T1000 (cell line): ENCODE measurements at places on chromosomes 12 and 14.

DNA sequence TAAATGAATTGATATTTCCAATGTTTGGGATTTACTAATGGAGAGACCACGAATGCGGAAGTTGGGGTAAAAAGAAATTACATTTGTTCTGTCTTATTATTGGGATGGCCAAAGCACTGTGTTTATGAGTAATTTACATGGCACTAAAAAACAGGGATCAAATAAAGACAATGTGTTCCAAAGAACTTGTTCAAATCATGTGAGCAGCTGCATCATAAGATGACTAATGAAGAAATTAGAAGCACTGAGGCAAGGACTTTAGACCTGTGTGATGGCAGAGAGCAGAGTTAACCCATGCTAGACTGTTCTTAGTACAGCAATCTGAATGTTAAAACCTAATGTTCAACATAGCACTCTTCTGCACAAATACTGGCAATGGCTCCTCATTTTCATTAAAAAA lies 34.3 kb upstream of the DCN start:
- DNase-seq: no peak

DNA sequence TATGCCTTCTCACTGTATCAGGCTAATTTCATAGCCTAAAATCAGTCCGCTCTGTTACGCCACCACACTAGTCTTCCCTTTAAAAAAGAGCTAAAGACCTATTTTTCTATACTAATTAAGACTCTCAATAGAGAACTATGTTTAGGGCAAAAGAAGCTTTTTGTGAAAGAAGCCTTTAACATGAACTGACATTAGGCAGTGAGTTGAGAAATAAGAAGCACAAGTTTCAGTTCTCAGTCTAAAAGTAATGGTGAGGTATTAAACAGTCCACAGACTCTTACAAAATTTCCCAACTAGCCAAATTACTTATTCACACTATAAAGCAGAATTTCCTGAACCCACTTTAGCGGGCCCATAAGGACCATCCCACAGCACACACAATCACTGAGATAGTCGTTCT lies 93.7 kb downstream of the SOX5 start:
- DNase-seq: no peak

DNA sequence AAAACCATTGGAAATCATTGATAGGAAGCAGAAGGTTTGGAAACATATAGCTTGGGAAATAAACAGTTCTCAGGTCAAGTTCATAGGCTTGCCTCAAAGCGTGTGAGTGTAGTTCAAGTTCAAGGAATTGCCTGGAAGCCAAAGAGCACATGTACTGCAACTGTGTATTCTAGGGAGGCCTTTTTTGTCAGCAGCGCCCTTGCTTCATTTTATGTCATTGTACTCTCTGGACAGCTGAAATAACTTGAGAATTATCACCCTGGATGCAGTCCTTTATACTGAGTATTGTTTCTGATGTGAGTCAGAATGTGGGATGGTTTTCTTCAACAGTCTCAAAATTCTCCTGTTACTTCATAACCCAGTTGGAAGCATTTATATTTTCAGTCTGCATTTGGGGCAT lies 16.0 kb upstream of the EVL start:
- DNase-seq: no peak

DNA sequence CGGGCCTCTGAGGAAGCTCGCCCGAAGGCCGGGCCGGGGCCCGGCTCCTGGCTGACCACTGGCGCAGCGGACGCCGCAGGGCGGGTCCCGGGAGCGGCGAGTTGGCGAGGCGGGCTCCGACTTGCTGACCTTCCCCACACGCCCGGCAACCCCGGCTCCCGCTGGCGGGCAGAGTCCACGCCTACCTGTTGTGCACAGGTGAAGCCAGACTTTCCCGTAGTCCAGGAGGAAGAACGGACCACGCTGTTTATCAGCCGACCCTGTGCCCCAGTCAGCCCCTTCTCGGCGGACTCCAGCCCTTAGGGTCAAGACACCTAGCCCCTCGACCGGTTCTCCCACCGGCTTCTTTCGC lies 407 bp downstream of the HEATR5A start:
- no peak for DNase-seq

DNA sequence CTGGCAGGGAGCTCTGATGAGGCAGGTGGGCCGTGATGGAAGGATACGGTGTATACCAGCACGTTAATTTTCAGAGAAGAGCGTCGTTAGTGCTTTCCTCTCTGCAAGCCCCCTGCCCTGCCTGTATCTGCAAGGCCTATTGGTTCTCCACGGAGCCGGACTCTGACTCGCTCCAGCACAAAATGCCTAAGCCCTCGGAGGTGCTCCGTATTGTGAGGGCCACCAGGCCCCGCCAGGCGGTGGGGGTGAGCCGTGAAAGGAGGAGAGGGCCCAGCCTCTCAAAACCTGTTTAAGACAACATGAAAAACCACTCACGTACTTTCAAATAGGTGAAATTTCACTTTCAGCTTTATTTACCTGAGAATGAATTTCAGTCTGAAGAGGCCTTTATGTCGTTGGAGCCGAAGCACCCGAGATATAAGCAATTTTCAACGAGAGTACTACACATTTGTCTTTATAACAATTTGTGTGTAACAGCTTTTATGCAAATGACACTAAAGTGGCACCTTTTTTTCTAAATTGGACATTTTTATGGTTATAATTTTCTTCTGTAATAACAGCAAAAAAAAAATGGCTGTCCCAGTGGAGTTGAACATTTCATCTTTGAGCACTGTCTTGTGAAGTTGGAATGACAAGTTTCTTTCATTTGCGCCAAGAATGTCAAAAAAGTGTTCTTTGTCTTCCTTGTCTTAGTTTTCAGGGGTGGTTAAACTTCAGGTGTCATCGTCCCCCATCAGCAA lies 749.5 kb downstream of the VRK1 start:
- no peak for DNase-seq

- peak; percentile 37 for DNase-seq
Observed at GRCh38 chr14:90495357-90496276, 98.8 kb downstream of the CALM1 start.

- DNase-seq: no peak
Observed at GRCh38 chr12:54388237-54389133, 4.0 kb upstream of the ZNF385A start.

- DNase-seq: no peak
Observed at GRCh38 chr14:55803873-55804553, 224.0 kb downstream of the KTN1 start.

DNA sequence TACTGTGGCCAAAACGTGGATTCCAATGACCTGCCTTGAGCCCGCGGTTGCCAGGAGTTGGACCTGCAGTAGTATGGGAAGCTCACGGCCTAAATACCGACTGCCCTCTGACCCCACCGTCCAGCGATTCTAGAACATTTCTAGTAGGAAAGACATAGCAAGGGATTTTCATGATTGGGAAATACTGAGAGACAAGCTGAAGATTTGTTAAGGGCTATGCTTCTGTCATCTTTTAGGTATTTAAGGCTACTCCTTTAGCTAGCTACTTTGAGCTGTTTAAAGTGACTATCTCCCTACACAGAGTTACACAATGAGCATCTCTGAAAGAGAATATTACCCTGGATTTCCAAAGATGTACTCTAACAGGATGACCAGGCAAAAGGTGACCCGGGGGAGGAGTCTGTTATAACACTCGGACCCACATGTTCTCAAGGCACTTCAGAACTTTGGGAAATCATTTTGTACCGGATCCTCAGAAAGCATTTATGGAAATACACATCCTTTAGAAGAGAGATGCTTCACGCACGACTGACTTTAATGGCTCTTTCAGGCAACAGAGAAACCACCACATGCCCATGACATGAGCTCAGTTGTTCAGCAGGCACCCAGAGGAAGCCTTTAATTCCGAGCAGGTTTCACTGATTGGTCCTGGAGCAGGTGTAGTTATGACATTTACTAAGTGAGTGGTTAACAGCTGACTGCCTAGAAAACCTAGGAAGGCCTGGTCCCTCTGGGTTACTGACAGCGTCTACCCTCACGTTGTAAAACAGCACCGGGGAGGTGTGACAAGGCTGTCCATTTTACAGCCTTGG lies 4.2 kb downstream of the BAG5 start:
- DNase-seq: no peak

DNA sequence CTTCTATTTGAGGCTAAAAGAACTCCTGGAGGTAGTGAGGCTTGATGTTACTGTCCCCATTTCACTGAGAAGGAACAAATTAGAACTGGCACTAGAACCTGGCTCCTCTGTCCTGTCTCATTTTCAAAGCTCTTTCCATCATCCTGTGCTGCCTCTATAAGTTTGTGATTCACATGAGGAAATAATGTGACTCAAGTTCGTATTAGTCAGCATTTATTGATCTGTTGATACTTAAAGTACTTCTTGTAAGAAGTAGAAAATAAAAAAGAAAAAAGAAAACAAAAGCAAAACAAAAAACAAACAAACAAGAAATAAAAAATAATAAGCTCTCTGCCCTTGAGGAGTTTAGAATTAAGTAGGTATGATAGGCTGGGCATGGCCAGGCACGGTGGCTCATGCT lies 2.3 kb upstream of the ESPL1 start:
- DNase-seq: no peak

- no peak for DNase-seq
Observed at GRCh38 chr12:94169966-94170689, 21.8 kb downstream of the PLXNC1 start.

DNA sequence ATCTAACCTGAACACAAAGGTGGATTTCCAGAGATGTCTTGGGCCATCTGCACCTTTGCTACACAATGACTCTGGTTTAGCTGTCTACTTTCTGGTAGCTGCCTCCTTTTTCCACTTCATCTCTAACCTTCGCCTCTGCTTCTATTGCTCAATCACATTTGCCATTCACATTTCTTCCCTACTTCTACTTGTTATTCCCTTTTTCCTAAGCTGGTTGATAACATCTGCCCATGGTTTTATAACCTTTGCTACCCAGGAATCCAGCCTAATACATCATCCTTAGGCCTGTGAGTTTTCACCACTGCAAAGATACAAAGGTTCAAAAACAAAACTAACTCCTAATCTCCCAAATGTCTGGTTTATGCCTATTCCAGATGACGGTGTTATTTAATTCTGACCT lies 13.2 kb downstream of the SPPL3 start:
- no peak for DNase-seq

- DNase-seq: no peak
Observed at GRCh38 chr14:21068521-21069387, 1.4 kb upstream of the ARHGEF40 start.

GRCh38 chr12:115763376-115763775 lies 514.1 kb downstream of the MED13L start:
- DNase-seq: no peak

GRCh38 chr14:64217308-64217707 lies 76.9 kb downstream of the ESR2 start:
- DNase-seq: no peak

DNA sequence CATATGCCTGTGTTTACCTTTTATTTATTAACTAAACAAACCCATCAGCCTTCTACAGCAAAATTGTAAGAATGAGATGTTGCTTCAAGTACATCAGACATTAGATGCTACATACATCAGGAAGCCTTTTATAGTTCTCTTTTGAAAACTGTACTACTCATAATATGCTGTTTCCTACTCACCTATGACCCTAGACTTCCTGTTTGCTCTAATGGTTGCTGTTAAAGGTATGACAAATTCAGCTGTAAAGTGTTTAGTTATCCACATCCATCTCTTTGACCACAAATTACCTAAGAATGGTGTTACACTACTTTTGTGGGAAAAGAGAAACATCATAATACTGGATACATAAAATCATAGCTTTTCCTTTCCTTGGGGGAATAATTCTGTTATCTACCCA lies 220.0 kb downstream of the RAD51B start:
- DNase-seq: no peak

- no peak for DNase-seq
Observed at GRCh38 chr12:105423921-105424320, 93.4 kb downstream of the C12orf75 start.

- DNase-seq: no peak
Observed at GRCh38 chr12:132600048-132601032, 10.0 kb downstream of the LRCOL1 start.

GRCh38 chr12:88243982-88244381 lies 101.9 kb downstream of the TMTC3 start:
- DNase-seq: no peak

- no peak for DNase-seq
Observed at GRCh38 chr12:24991209-24992049, 42.5 kb upstream of the BCAT1 start.

DNA sequence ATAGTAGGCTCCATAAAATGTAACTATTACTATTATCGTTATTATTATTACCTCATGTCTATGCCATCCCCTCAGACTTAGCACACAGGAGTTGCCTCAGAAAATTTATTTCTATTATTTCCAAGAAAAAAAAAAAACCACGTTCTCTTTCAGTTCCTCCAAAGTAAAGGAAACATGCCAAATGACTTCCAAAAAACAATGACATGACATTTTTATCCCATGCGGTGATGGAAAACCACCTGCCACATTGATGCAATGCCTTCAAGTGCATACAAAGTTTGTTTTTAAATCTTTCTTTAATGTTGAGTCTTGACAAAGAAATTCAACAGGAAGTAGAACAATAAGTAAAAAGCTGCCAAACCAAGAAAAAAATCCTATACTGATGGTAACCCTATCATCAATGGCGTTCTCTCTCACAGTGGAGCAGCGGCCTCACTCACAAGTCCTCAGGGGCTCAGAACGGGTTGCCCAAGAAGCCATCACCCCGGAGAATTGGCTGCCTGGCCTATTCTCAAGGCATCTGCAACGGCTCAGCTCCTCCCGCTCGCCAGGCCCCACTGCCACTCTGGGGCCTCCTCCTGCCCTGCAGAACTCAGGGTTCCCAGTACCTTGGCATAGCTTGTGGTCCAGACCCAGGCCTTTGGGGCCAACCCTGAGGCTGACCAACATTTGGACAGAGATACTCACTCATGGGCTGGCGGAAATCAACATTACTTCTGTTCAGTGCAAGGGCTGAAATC lies 51.9 kb downstream of the SERPINA3 start:
- no peak for DNase-seq

- DNase-seq: no peak
Observed at GRCh38 chr12:117063162-117063911, 35.9 kb downstream of the TESC start.

GRCh38 chr14:50530794-50531365 lies 1.5 kb downstream of the MAP4K5 start:
- DNase-seq: no peak

DNA sequence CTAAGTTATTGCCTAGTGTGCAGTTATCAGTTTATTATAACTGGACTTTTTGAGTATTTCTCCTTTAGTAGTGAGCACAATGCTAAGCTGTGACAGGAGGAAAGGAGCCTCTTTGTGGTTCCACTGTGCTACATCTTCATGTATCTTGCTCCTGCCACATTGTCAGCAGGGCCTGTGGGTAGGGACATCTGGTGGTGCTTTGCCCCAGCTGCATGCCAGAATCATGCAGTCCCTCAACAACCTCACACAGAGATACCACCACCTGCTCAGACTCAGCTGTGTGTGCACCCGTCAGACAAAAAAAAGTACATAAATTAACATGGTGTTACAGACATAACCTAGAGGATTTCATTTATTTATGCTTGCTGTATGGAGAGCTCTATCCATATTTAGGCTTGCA lies 51.1 kb downstream of the MIS18BP1 start:
- no peak for DNase-seq

DNA sequence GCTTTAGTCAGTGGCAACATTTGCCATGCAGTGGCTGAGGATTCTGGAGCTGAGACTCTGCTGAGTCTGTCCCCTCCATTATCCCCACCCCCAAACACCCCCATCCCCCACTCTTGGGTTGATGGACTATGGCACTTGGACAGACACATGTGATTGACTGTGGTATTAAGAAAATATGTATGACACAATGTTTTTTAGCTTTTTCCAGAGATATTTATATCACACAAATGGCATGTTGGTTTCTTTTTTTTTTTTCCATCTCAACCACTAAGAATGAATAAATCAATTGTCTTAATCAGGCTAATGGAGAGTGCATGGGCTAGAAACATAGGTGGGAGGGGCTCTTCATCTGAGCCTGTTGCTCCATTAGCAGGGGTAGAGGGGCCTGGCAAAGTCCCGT lies 30.7 kb upstream of the MAP1LC3B2 start:
- DNase-seq: no peak

- DNase-seq: no peak
Observed at GRCh38 chr14:106803379-106803778, 1277.0 kb downstream of the TMEM121 start.
